ENCODE measurements at places on chromosomes 5 and 9. TPM values are rescaled to one million over a fixed set of nuclear protein-coding genes. Genes with fewer than 3 reads are reported as not detected.

- H3K27me3 ChIP-seq = no peaks in the 10 kb centered on the region
- H3K36me3 ChIP-seq = no peaks in the 10 kb centered on the region
- no peak overlapping the region for H3K4me3 ChIP-seq
- H3K4me1 ChIP-seq = no peaks in the 10 kb centered on the region
Measured at GRCh38 chr5:149860801-149861322, 83.7 kb downstream of the PDE6A start.

DNA sequence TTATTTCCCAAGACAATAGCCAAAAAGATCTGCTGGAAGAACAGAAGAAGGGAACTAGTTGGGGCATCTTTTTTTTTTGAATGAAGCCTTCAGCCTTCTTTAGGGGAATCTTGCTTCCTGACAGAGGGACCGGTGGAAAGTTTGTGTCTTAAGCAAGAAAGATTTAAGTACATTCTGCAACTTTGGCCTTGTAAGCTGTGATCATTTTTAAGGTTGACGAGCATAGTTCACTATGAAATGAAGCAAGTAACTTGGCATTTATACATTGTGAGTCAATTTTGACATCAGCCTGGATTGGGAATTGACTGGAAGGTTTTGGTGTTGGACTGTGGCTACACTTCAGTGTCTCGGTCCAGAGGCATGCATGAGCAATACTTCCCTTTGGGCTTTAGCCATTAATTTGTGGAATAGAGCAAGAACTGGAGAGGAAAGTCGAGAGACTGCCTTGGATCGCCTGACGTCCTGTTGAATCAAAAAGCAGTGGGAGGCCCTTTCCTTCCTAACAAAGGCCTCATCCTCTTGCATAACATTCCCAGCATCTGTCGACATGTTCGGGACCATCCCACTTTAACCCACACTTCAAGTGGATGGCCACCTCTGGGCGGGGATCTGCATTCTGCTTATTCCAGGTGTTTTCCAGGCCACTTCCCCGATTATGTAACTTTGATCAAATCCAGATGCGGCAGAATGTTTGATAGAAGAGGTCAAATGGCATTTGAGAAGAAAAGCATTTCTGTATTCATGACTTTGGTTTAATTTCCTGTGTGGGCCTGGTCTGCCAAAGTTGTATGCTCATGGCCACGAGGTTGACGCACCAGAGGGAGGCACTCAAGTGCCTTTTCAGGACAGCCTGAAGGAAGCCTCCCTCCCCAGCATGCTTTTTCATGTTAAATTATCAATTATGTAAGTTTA lies 12.5 kb downstream of the ABL1 start:
- no peaks in the 10 kb centered on the region for H3K27me3 ChIP-seq
- H3K27ac ChIP-seq = peak overlapping the region; percentile 90
- no peak overlapping the region for H3K4me3 ChIP-seq
- no peaks in the 10 kb centered on the region for H3K36me3 ChIP-seq

DNA sequence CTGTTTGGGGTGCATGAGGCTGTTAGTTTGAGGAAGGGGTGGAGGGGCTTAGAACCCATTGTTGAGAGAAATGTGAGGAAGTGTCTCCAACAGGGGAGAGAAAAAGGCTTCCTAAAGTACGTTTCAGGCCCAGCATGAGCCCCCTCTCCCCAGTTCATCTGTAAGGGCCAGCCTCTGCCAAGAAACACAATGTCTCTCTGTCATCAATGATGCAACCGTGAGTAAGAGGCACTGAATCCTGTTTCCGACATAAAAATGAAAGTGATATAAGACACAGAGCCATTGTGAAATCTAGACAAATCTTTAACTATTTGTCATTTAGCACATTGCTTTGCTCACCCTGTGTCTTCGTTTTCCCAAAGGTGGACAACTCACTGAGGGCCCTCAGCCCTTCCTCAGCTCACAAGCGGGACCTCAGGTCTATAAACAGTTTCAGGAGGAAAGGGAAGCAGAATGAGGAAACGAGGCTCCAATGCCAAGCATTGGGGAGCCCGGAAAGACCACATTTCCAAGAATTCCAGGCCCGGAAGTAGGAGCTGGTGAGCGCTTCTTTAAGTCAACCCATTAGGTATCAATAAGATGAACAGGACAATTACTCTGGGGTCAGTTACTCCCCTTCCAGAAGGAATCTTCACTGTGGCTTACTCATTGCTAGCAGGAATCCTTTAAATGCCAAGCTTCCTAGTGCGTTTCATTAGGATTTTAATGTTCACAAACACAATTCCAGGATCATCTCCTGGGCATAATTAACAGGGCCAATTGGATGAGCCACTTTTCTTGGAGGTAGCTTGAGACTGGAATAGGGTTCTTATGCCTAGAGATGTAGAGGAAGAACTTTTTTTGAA lies 59.0 kb upstream of the KLF4 start:
- H3K4me3 ChIP-seq = no peak overlapping the region
- peak overlapping the region; percentile 5 for H3K27ac ChIP-seq
- DNase-seq = peak; percentile 43

DNA sequence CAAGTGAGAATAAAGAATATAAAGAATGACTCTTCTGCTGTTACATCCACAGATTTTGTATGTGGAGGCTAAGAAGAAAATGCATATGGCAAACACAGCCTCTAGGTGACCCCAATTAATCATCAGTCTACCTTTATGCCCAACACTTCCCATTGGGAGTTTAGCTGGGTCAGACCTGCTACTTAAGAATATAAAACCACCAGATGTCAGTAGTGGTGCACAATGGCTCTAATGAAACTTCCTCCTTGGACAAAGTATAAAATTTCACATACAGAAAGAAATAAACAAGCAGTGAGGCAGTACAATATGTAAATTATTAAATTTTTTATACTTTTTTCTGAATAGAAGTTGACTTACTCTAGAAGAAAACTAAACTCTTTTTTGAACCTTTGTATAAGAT lies 539.9 kb downstream of the BRINP1 start:
- no peaks in the 10 kb centered on the region for H3K4me1 ChIP-seq
- no peaks in the 10 kb centered on the region for H3K27me3 ChIP-seq
- no peaks in the 10 kb centered on the region for H3K36me3 ChIP-seq
- H3K4me3 ChIP-seq = no peak overlapping the region
- DNase-seq = no peak
- no peak overlapping the region for H3K27ac ChIP-seq

- no peaks in the 10 kb centered on the region for H3K36me3 ChIP-seq
- H3K27ac ChIP-seq = no peak overlapping the region
- no peaks in the 10 kb centered on the region for H3K4me1 ChIP-seq
- no peaks in the 10 kb centered on the region for H3K27me3 ChIP-seq
- H3K4me3 ChIP-seq = no peak overlapping the region
Measured at GRCh38 chr9:136147038-136147889, 28.6 kb upstream of the TMEM250 start.

- DNase-seq = no peak
- H3K27ac ChIP-seq = no peak overlapping the region
- H3K27me3 ChIP-seq = no peaks in the 10 kb centered on the region
- H3K4me3 ChIP-seq = no peak overlapping the region
Measured at GRCh38 chr5:175820230-175820629, 51.1 kb upstream of the CPLX2 start.

DNA sequence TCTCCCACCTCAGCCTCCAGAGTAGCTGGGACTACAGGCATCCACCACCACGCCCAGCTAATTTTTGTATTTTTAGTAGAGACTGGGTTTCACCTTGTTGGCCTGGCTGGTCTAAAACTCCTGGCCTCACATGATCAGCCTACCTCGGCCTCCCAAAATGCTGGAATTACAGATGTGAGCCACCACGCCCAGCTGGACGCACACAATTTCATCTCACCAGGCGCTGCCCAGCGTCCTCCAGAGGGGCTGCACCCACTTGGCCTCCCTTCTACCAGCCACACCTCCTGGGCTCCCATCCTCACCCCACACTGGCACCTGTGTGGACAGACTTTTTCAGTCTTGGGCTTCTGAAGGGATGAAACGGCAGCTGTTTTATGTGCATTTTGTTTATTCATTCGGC lies 3.8 kb upstream of the EXOC3 start:
- DNase-seq = no peak
- no peak overlapping the region for H3K4me3 ChIP-seq
- no peaks in the 10 kb centered on the region for H3K36me3 ChIP-seq
- no peaks in the 10 kb centered on the region for H3K27me3 ChIP-seq

- H3K27ac ChIP-seq = peak overlapping the region; percentile 59
- peaks cover 56% of the 10 kb centered on the region for H3K4me1 ChIP-seq
- H3K4me3 ChIP-seq = no peak overlapping the region
- DNase-seq = no peak
- H3K27me3 ChIP-seq = no peaks in the 10 kb centered on the region
Measured at GRCh38 chr5:172899436-172899835, 59.8 kb upstream of the RPL26L1 start.

DNA sequence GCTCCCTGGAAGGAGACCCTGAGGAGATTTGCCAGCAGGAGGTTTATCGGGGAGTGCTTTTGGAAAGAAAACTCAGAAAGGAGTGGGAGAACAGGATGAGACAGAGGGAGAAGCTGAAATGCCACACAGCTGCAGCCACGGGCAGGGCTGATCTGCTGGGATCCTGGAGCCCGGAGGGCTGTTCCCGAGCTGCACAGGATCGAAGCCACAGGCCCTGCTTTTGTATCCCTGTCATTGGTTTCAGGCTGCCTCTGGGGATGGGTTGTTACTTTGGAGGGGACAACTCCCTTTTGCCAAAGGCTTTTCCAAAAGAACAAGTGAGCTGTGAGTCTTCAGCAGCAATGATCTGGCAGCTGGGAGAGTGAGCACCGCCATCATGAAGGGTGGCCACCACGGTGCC lies 152.5 kb upstream of the PTCH1 start:
- no peak for DNase-seq
- H3K27me3 ChIP-seq = peaks cover 6% of the 10 kb centered on the region
- no peaks in the 10 kb centered on the region for H3K36me3 ChIP-seq
- no peak overlapping the region for H3K4me3 ChIP-seq

DNA sequence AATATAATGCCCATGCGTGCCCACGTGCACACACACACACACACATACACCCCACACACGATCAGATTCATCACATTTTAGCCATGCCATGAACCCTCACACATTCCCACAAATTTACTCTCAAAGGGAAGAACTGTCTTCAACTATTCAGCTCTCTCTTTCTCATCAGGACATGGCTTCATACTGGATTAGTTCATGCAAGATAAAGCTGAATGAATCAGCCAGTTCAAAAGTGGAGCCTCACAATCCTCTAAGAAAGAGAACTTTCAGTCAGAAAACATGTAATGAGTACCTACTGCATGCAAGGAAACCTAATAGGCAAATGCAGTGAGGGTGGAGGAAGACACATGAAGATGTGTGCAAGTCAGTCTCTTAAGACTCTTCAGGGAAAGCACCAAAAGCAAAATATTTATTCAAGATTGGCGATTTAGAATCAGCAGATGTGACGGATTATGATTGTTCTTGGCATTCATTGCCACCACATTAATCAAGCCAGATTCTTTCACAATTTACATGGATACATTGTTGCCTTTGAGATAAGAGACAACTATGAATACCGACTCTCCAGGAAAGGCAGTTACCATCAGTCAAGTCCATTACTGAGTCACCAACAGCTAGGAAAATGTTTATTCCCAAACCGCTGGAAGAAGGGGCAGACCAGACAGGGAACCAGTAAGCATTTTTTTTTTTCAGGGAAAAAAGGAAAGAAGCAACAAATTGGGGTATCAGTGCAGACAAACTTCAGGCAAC lies 30.3 kb upstream of the PUM3 start:
- no peak overlapping the region for H3K27ac ChIP-seq
- no peaks in the 10 kb centered on the region for H3K36me3 ChIP-seq
- no peak for DNase-seq
- no peaks in the 10 kb centered on the region for H3K27me3 ChIP-seq
- no peaks in the 10 kb centered on the region for H3K4me1 ChIP-seq

GRCh38 chr5:57538341-57538955 lies 55.8 kb upstream of the ACTBL2 start:
- no peaks in the 10 kb centered on the region for H3K36me3 ChIP-seq
- H3K4me1 ChIP-seq = no peaks in the 10 kb centered on the region
- no peaks in the 10 kb centered on the region for H3K27me3 ChIP-seq
- no peak for DNase-seq
- H3K27ac ChIP-seq = no peak overlapping the region

- no peaks in the 10 kb centered on the region for H3K36me3 ChIP-seq
- H3K27me3 ChIP-seq = no peaks in the 10 kb centered on the region
- H3K27ac ChIP-seq = no peak overlapping the region
- H3K4me3 ChIP-seq = no peak overlapping the region
- no peak for DNase-seq
- no peaks in the 10 kb centered on the region for H3K4me1 ChIP-seq
Measured at GRCh38 chr9:81607593-81608288, 81.6 kb downstream of the TLE1 start.

DNA sequence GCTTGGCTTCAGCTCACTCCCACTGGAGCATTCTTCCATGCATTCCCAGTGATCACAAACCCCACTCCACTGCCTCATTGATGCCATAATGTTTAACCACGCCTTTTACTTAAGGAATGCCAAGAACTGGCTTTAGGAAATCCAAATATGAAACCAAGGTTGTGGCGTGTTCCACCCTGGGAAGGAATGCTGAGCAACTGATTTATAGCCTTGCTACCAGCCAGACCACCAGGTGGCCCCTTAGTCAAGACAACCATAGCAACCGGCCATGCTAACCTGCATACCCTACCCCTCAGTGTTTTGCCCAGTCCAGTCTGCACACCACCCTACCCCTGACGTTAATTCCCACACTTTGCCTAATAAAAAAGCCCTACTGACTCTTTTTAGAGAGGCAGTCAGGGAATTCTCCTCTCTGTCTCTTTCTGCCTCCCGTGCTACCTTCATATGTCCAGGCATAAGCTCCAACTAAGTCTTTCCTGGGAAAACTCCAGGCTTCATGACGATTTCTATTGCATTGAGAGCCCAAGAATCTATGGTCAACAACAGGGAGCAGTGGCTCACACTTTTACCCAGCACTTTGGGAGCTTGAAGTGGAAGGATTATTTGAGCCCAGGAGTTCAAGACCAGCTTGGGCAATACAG lies 27.0 kb upstream of the PRRC2B start:
- H3K27ac ChIP-seq = no peak overlapping the region
- H3K27me3 ChIP-seq = no peaks in the 10 kb centered on the region
- H3K4me1 ChIP-seq = no peaks in the 10 kb centered on the region
- H3K4me3 ChIP-seq = no peak overlapping the region
- no peaks in the 10 kb centered on the region for H3K36me3 ChIP-seq
- no peak for DNase-seq

- no peak overlapping the region for H3K4me3 ChIP-seq
- no peak overlapping the region for H3K27ac ChIP-seq
- no peaks in the 10 kb centered on the region for H3K27me3 ChIP-seq
- no peak for DNase-seq
- no peaks in the 10 kb centered on the region for H3K4me1 ChIP-seq
- H3K36me3 ChIP-seq = no peaks in the 10 kb centered on the region
Measured at GRCh38 chr9:93886911-93887310, 68.2 kb downstream of the BARX1 start.

- peaks cover 5% of the 10 kb centered on the region for H3K27me3 ChIP-seq
- H3K4me3 ChIP-seq = no peak overlapping the region
- H3K27ac ChIP-seq = no peak overlapping the region
- H3K4me1 ChIP-seq = no peaks in the 10 kb centered on the region
- peak; percentile 4 for DNase-seq
- no peaks in the 10 kb centered on the region for H3K36me3 ChIP-seq
Measured at GRCh38 chr5:94181895-94182294, 436.5 kb downstream of the KIAA0825 start.

ACTL7A gene
- total RNA-seq = not detected

COX7C gene
- 536 TPM for total RNA-seq

INSL6 gene
- total RNA-seq = not detected

PCDHGB7 gene
- total RNA-seq = 6.7 TPM

ITGA2 gene
- 41.8 TPM for total RNA-seq

LMAN2 gene
- total RNA-seq = 140 TPM

TAF11L10 gene
- not detected for total RNA-seq

SLC36A2 gene
- not detected for total RNA-seq

FCN2 gene
- total RNA-seq = not detected

Data from Panc1 (cell line).